ENCODE measurements at places on chromosomes 12 and 14. TPM values are rescaled to one million over a fixed set of nuclear protein-coding genes. Genes with fewer than 3 reads are reported as not detected.

Gene ABCD2
- total RNA-seq, result 0.33 TPM

Gene AQP6
- total RNA-seq, result 0.17 TPM

Gene SOS2
- total RNA-seq, result 23.8 TPM

Gene TAS2R20
- 2.1 TPM for total RNA-seq

Gene RTN1
- total RNA-seq, result 0.17 TPM

Gene UBE3B
- total RNA-seq, result 49.7 TPM

Gene PRPH
- 0.50 TPM for total RNA-seq

Gene TMEM119
- total RNA-seq, result 358 TPM

Gene KLRD1
- total RNA-seq, result 0.17 TPM

Gene NAV3
- total RNA-seq, result 50.3 TPM

Gene ARMH4
- total RNA-seq, result 6.3 TPM

Gene KSR2
- not detected for total RNA-seq

Gene LRTM2
- total RNA-seq, result not detected

Gene BCL11B
- under 0.01 TPM for total RNA-seq

Gene OTX2
- total RNA-seq, result not detected

Gene TSPAN8
- under 0.01 TPM for total RNA-seq

Gene CCDC196
- not detected for total RNA-seq

Gene NIN
- 37.5 TPM for total RNA-seq

Gene PRH2
- not detected for total RNA-seq

Gene GOLGA3
- total RNA-seq, result 133 TPM

Gene RND1
- under 0.01 TPM for total RNA-seq

Gene LALBA
- total RNA-seq, result not detected

Gene TAS2R14
- total RNA-seq, result 2.1 TPM

Gene RAPGEF3
- total RNA-seq, result 2.8 TPM

Gene RHOJ
- 4.1 TPM for total RNA-seq

Gene FAM234B
- 6.7 TPM for total RNA-seq

Gene TMEM121
- total RNA-seq, result 8.0 TPM

Gene MTA1
- total RNA-seq, result 27.2 TPM

Gene DLGAP5
- 8.1 TPM for total RNA-seq

Gene LTBP2
- 243 TPM for total RNA-seq

Gene SART3
- total RNA-seq, result 157 TPM

Gene MYF5
- total RNA-seq, result not detected

Gene DRAM1
- total RNA-seq, result 155 TPM

Gene CLEC7A
- total RNA-seq, result not detected

Gene SLC6A15
- 0.99 TPM for total RNA-seq

Gene MUCL1
- total RNA-seq, result not detected

Gene PTCSC3
- not detected for total RNA-seq

Gene TMEM253
- not detected for total RNA-seq

Gene NOS1
- total RNA-seq, result under 0.01 TPM

Gene GPD1
- total RNA-seq, result not detected

Gene PLEKHD1
- under 0.01 TPM for total RNA-seq

Gene CPNE6
- not detected for total RNA-seq

All from fibroblast of lung (primary cell).